ENCODE measurements at places on chromosomes 7 and 10.
A peak's percentile ranks its signal among the peaks of the same experiment; 100 is the strongest.

GRCh38 chr7:8343556-8343955 is 81.6 kb upstream of the ICA1 start:
- DNase-seq: no peak

- DNase-seq: no peak
These were observed 31.5 kb upstream of the NRP1 start for GRCh38 chr10:33365871-33366411.

GRCh38 chr7:35533902-35534301 is 161.0 kb downstream of the HERPUD2 start:
- DNase-seq: no peak

- no peak for DNase-seq
These were observed 61.5 kb downstream of the CPVL start for GRCh38 chr7:29084832-29085231.

GRCh38 chr10:27884185-27884641 is 114.7 kb downstream of the ODAD2 start:
- DNase-seq: no peak

GRCh38 chr7:69722843-69723242 is 124.6 kb downstream of the AUTS2 start:
- no peak for DNase-seq

DNA sequence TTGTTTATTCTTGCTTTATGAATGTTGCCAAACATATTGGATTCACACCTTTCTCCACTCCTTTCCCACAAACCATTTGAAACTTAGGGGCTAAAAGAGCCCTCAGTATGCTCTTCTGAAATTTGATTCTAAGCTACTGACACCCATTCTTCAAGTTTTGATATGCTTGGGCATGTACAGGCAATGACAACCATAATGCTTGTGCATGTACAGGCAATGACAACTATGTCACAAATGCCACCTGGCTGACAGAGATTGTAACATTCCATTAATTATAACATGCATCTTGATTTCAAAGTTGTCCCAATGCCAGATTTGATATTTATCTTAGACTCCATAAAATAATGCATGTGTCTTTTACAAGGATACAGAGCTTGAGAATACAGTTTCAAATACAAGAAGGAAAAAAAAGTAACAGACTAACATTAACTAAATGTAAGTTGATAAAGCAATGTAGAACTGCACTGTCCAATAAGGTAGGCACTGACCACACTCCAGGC is 17.5 kb upstream of the CDK1 start:
- no peak for DNase-seq

DNA sequence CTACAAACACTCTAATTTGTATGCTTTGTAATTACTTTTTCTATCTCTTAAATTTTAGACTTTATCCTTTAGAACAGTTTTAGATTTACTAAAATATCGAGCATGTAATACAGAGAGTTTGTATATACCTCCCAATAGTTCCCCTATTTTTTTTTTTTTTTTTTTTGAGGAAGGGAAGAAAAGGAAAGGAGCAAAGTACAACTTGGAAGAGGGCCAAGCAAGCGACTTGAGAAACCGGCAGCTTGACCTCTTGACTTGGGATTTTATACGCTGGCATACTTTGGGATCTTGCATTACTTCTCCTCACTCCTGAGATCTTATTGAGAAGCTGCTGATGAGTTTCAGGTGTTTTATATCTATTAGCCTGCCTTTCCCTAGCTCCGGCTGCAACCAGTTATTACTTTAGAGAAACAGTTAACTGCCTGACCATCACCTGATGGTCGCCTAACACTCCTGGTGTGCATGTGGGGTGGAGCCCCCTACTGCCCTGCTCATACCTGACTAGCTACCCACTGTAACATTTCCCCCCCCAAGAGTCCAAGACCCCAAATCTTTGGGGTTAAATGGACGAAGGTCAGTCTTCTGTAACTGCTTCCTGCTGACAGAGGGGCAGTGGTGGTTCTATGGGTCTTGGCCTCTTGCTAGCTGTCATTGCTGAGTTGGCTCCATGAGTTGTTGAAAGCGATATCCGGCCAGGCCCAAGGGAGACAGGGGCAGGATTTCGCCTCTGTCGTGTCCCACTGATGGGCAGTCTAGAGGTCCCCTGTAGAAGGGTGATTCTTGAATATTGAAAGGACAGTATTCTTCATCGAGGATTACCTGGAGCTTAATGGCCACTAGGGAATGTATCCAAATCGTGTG is 28.5 kb downstream of the MKLN1 start:
- DNase-seq: no peak

DNA sequence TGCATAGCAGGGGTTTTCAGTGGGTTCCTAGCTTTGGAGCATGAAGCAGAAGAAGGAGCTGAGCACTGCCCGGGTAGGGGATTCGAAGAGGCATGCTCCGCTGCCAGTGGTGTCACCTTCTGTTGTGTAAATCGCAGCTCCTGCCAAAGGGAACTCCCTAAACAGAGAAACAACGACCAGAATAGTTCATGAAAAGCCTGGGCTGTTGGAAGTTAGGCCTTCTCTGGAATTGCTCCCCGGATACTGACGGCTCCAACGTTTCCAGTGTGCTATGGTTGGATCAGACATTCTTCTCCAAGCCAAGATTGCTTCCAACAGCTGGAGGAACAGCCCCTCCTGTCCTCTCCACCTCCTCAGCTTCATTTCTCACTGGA is 546.0 kb upstream of the FZD8 start:
- no peak for DNase-seq

GRCh38 chr10:124649214-124649613 is 95.0 kb downstream of the FAM53B start:
- peak; percentile 68 for DNase-seq

DNA sequence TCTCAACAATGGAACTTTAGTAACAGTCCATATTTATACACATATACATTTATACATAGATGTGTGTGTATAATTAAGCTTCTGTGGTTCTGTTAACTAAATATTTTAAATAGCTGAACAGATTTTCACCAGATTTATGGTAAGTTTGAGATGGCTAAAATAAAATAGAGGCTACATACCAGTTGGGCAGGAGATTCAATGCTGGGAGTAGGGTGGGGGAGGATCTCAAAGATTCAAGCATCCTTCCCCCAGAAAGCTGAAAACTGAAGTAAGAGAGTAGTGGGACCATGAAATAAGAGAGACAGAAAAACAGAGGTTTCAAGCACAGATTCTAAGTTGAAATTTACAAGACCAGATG is 14.0 kb downstream of the LRRC17 start:
- DNase-seq: no peak

DNA sequence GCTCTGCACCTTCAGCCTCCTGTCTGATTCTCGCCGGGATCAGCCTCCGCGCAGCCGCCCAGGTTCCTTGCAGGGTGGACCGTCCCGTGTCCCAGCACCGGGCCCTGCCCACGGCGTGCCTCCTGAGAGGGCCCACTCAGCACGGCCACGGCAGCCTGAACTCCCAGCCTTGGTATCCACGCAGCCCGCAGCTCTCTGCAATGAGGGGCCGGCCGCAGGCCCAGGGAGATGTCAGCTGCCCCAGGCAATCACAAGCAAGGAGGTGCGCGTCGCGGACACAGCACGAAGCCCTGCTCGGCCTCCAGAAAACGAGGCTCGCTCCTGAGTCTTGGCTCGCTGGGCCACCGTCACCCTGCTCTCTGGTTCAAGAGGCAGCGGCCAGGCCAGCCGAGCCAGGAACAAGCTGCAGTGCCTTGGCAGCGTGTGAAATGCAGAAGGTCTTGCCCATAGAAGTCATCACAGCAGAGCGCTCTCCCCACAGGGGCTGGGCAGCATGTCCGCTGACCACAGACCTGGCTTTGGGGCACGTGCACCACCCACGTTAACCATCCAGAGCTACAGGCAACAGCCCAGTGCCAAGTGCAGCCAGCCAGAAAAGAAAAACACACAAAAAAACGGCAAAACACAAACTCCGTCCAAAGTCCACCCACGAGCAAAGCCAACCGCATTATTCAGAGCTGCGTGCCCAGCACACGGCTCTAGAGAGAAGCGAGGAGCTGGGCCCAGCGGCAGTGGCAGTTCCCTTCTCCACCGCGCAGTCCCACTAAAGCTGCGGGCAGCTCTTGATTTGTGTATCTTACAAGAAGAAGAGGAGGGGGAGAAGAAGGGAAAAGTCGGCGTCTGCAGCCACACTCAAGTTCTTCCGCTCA is 13.9 kb downstream of the GPER1 start:
- no peak for DNase-seq

- no peak for DNase-seq
These were observed 15.1 kb upstream of the COL17A1 start for GRCh38 chr10:104100795-104101194.

DNA sequence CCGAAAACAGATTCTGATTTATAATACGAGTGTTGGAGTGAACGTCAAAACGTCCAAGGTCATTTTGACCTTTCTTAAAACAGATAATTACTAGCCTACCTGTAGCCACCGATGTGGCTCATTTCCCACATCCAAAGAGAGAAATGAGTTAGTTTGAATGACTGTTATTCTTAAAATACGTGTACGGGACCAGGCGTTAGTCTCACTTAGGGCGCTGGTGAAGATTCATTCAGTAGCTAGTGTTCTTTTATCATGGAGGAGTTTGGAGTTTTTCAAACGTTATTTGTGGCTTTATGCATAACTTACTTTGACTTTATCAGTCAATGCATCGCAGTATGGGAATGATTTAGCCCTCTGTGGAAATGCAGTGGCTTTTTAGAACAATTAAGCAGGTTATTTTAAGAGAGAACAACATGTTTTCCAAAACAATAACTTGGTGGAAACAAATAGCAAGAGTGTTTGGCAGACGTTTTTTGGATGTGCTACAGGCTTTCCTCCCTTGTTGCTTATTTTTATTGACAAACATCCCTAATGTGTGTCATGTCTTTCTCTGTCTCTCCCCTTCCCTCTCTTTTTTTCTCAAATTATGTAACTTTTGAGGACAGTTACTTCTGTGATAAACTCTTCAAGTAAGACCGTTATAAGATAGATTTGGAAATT is 1.6 kb downstream of the BICC1 start:
- no peak for DNase-seq

DNA sequence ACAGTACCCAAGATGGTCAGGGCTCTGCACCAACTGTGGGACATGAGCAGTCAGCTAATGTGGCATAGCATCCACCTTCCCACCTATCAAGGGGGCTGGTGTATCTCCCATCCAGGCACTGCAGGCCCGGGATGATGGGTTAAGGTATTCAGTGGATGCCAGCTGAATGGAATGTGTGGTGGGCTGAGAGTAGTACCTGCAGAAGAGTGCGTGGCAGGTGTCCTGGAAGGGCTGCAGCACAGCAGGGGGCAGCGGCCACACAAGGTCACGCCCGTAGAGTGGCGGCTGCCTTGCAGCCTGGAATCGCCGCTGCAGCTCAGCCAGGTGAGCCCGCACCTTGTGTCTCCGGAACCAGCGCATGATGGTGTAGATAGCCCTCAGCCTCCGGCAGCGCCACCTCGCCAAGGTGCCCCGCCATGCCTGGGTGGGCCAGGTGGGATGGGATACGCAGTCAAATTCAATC is 13.3 kb downstream of the MYO1G start:
- DNase-seq: no peak

GRCh38 chr7:80277434-80278427 is 143.1 kb downstream of the GNAI1 start:
- no peak for DNase-seq

- no peak for DNase-seq
These were observed 1160.3 kb upstream of the AUTS2 start for GRCh38 chr7:68438016-68438415.

DNA sequence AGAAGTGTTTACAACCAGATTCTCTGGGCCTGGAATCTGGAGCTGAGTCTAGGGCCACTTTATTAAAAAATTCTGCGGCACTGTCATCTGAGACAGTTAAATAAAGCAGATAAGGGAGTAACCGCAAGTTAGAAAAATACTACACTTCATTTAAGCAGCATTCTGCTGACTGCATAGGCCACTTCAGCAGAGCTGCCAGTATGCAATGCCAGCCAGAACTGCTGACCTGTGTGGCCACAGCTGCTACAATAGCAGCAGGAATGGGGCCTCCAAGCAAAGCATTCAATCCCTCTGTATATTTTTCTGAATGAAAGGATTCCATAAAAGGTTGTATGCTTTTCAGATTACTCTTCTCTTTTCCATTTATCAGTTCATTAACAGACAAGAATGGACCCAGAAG is 136.0 kb downstream of the COL28A1 start:
- no peak for DNase-seq

DNA sequence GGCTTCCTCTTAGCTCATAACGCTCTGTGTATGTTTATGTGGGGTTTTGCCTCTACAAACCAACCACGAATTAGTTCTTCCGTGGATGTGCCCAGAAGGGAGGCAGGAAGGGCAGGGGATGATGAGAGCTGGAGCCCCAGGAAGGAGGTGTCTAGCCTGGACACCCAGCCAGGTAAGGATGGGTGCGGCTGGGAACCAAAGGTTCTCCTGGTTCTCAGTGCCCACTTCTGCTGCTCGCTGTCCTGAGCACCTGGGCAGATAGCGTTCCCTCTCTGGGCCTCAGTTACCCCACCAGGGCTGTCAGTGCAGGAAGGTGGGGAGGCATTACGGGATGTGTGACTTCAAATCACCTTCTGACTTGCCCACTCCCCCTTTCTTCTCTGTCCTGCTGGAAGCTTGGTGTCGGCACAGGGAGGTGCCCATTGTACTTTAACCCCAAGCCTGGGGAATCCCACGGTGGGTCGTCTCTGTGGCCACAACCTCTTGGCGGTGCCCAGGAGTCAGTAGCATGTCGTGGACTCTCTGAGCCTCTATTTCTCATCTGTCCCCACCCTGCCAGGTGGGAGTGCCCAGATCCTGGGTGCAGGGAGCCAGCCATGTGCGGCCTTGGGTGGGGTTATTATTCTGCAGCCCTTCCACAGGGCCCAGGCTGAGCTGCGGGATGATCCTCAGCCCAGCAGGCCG is 18.7 kb upstream of the PCBD1 start:
- no peak for DNase-seq

- DNase-seq: no peak
These were observed 4.1 kb upstream of the CALML5 start for GRCh38 chr10:5503477-5503835.

GRCh38 chr10:100730725-100731406 is 14.5 kb upstream of the PAX2 start:
- no peak for DNase-seq

DNA sequence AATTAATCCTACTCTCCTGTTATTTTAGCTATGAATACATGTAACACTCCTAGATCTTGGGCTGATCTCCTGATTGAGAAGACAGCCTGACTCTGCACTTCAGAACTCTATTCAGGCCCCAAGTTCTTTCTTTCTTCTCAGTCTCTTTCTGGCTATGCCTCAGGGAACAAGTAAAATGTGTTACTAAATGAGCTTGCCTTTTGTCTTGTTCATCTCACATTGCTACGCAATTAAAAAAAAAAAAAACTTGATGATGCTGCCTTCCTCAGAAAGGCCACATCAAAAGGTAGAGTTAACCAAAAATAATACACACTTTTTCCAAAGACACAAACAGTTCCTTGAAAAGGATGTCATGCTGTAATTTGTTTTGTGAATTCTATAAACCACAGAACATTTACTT is 258.1 kb downstream of the TWIST1 start:
- DNase-seq: no peak

GRCh38 chr7:24863626-24864025 is 106.4 kb upstream of the GSDME start:
- DNase-seq: no peak

DNA sequence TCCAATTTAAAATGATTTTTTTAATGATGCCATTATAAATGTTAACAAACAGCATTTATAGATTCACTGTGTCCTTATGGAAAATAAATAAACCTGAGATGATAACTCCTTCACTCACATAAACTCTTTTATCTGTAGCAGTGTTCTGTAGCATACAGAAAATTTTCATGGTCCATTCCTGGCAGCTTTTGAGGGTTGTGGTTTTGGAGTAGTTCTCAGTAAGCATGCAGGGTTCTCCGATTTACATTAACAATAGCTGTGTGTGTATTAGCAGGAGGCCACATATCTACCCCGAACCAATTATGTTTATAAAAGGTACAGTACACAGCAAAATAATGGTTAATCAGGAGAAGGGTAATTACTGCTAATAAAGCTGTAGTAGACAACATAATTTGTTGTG is 162.7 kb downstream of the CDCA7L start:
- no peak for DNase-seq

Data from C1 segment of cervical spinal cord (tissue), 14 donors.